Activated naive CD4-positive, alpha-beta T cell treated with anti-CD3 and anti-CD28 coated beads, Interleukin-2, amount 50 U/mL, for 72 hours (primary cell): ENCODE measurements at places on chromosomes 1 and 21. TPM values are rescaled to one million over a fixed set of nuclear protein-coding genes. Genes with fewer than 3 reads are reported as not detected.
A peak's percentile ranks its signal among the peaks of the same experiment; 100 is the strongest.

DNA sequence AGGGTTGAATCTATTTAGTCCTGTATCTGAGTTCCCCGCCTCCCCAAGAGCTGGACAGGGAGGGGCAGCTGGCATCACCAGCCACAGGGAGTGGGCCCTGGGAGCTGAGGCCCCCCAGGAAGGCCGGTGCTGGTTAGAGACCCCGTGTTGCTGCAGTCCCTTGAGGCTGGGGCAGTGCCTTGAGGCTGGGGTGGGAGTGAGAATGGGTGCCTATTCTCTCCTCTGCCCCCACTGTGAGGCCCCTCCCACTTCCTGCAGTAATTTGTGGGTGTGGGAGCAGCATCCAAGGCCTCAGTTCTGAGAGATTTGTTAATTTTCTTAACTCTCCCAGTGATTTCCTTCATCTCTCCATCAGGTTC lies 2.5 kb upstream of the TRAPPC3 start:
- peak; percentile 46 for DNase-seq

GRCh38 chr1:212218911-212219310 lies 66.3 kb upstream of the PPP2R5A start:
- peak; percentile 29 for DNase-seq

DNA sequence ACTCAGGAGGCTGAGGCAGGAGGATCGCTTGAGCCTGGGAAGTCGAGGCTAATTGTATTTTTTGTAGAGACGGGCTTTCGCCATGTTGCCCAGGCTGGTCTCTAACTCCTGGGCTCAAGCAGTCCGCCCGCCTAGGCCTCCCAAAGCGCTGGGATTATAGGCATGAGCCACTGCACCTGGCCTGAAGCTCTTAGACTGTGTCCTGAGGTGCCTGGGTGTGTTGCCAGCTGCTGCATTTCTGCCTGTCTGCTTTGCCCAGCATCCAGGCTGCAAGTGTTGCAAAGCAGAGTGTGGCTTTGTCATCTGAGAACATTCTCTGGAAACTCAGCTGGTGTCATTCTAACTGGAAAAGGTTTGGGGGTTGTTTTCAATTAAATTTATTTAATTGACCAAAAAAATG lies 105.0 kb downstream of the HUNK start:
- DNase-seq: no peak

- no peak for DNase-seq
Measured at GRCh38 chr1:222326006-222326709, 221.7 kb downstream of the HHIPL2 start.

- DNase-seq: no peak
Measured at GRCh38 chr1:156065212-156065611, 4.3 kb downstream of the RAB25 start.

DNA sequence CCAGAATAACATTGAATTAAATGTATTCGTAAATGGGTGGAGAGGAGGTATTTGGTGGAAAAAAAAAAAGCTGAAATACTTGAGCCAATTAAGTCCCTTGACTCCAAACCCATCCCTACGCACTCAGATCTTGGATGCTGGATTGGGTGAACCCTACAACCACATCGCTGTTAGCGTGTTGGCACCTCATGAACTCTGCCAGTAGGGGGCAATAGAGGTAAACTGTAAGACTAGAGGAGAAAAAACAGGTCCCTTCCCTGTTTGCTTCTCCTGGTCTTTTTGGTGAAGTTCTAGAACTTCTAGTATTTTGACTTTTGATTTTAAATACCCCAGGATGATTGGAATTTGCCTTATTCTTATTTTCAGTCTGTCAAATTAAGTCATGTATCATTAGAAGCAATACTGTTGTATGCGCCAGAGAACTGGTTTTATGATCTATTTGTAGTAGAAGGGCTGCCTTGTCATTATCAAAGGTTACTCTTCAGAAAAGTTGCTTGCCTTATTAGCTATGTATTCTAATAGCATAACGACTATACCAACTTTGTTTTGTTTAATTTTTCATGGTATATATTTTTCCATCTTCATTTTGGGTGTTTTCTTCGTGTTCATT lies 1.9 kb upstream of the OR13G1 start:
- peak; percentile 57 for DNase-seq

DNA sequence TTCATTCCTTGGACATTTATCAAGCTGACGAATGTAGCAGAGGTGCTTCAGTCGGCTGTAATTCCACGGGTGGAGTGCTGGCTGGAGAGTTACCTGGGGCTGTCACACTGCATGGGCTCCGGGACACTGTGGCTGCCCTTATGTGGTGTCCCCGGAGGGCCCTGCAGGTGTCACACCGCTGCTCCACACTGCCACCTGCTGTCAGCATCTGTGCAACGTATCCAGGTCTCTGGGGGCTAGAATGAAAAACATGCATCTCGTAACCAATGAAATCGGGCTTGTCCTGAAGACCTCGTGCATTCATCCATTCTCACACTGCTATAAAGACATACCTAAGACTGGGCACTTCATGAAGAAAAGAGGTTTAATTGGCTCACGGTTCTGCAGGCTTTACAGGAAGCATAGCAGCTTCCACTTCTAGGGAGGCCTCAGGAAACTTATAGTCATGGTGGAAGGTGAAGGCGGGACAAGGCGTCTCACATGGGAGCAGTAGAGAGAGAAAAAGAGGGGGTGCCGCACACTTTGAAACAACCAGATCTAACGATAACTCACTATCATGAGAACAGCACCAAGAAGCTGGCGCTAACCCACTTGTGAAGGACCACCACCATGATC lies 46.7 kb upstream of the PCBP3 start:
- DNase-seq: peak; percentile 89

GRCh38 chr1:101957771-101958170 lies 39.0 kb downstream of the OLFM3 start:
- DNase-seq: no peak

The ACBD3 gene
- 18.9 TPM for total RNA-seq

The TSPEAR gene
- not detected for total RNA-seq

The SPRR2G gene
- not detected for total RNA-seq
